Fibroblast of lung (primary cell): ENCODE measurements at places on chromosomes 7 and 10.

GRCh38 chr10:97321804-97322190 is 2.7 kb downstream of the FRAT1 start:
- no peak for DNase-seq

- peak; percentile 72 for DNase-seq
Measured at GRCh38 chr7:20440472-20441105, 109.9 kb downstream of the ITGB8 start.

GRCh38 chr7:94154858-94155257 is 150.7 kb upstream of the BET1 start:
- DNase-seq, result no peak

DNA sequence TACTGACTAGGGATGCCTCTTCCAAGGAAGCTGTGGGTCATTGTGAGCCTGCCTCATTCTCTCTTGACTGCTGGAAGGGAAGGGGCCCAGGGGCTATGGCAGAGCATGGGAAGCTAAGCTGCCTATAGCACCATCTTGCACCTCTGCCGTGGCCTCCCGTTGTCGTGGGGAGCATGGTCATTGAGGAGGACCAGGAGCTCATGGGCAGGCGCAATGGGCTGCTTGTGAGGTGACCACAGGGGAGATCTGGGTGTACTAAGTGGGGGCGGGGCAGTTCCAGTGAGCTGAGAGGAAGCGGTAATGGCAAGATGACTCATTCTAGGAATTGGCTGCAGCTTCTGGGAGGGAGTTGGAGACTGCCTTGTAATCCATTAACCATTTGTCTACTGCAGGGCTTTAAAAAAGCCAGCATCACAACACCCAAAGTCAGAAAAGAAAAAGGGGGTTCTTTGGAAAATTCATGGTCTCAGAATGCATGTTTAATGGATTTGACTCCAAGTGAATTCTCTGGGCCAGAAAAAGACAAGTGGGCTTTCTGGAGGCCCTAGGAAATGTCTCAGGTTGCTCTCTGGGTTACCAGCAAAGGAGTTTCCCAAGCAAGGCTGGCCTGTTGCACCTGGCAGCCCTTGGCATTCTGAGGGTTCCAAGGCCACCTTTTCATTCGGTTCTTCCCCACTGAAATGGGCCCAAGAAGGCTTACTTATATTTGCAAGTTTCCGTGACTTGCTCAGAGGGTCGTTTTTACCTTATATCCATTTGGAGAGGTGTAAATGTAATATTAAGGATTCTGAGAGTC is 3.6 kb downstream of the DUSP5 start:
- DNase-seq, result peak; percentile 96

GRCh38 chr10:373526-374309 is 238.5 kb downstream of the ZMYND11 start:
- DNase-seq, result peak; percentile 41

DNA sequence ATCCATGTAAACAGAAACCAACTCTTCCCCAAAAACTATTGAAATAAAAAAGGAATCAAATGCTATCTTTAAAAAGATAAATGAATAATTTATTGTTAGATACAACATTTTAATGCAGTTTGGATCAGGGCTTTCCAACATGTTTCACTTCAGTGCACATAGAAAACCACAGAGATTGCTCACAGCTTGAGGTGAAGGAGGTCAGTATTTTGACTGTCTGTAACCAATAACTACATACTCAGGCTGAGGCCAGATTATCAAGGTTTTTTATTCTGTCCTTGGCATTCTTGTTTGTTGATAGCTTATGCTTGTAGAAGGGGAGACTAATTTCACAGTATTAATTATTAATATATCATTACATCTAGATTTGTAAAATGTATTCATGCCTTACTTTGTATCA is 195.5 kb downstream of the PRKG1 start:
- DNase-seq, result peak; percentile 56

DNA sequence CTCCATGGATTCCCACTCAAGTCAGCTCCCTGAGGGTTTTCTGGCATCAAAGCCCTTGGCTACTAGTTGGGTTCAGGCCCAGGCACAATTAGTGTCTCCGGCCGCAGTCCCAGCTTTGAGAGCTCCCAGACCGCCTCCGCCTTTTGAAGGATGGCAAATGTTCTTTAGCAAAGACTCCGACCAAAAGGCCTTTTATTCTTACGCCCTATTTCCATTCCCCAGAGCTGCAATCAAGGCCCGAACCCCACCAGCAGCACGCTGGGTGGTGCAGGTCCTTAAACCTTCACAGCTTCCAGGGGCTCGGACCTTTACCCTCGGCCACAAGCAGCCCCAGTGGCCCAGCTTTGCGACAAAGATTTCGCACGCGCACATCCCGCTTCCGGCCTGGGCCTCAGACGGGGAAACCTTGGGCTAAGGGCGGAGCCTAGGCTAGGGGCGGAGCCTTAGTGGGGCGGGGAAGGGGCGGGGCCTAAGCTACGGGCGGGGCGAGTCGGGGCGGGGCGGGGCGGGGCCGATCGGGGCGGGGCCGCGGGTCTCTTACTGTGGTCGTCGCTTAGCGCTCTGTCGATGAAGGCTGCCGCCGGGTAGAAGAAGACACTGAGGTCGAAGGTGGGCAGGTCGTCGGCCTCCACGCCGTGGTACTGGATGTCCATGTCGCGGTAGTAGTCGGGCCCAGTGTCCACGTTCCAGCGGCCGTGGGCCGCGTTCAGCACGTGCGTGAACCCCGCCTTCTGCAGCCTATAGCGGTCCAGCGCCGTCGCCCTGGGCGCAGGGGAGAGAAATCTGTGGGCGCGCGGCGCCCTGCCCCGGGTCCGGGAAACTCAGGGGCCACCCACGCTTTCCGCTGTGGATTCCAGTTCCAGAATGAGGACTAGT is 68.0 kb upstream of the SAMD8 start:
- no peak for DNase-seq

DNA sequence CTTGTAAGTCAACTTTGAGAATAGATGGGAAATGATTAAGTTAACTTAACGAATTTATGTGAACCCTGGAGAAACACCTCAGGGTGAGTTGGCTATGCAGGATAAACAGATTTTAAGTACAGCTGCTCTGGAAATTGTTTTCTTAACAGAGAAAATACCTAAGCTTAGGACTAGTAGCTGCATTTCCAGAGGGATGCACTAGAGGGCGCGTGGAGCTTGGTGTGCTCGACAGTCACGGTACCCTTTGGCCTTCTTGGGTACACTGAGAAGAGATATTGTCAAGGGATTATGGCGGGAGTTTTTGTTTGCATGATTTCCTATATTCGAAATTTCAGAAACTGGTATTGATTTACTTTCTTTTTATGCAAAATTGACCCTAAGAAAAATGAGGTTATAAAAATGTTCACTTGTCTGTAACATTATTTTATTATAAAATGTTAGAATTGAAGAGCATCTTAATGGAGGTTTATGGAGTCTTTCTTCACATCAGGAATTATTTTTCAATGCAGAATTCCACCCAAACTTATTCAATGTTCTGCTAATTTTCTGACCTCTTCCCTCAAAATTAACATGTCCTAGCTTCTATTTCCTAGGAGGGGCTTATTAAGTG is 58.4 kb upstream of the MYO3A start:
- DNase-seq, result peak; percentile 39

GRCh38 chr10:19412531-19412930 is 363.9 kb downstream of the MALRD1 start:
- peak; percentile 74 for DNase-seq

DNA sequence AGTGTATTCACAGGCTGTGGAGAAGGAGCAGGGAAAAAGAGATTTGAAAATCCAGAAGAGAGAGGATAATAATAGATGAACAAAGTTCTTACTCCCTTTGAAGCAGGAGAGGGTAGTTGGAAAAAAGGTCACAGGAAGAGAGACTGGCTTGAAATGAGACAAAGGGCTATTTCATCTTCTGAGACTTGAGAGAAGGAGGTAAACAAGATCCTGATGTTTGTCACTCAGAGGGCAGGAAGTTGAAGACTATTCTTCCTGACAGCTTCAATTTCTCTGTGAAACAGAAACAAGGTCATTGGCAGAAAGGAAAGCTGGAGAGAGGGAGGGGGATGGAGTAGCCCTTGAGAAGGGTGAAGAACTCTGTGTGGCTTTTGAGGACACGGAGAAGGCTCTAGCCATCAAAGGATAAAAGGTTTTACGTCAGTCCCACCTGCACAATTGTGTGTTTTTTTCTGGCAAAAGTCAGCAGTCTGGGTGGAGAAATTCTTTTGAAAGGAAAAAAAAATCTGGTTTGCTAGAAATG is 216.1 kb upstream of the STEAP4 start:
- no peak for DNase-seq
